CD14-positive monocyte (primary cell): ENCODE measurements at places on chromosomes 1 and 21. TPM values are rescaled to one million over a fixed set of nuclear protein-coding genes. Genes with fewer than 3 reads are reported as not detected.

KCNH1 gene
- polyA plus RNA-seq: not detected

OR2T33 gene
- polyA plus RNA-seq: not detected

AVPR1B gene
- not detected for polyA plus RNA-seq

LAD1 gene
- polyA plus RNA-seq: not detected

IVL gene
- polyA plus RNA-seq: not detected

GJA8 gene
- polyA plus RNA-seq: not detected

DNA sequence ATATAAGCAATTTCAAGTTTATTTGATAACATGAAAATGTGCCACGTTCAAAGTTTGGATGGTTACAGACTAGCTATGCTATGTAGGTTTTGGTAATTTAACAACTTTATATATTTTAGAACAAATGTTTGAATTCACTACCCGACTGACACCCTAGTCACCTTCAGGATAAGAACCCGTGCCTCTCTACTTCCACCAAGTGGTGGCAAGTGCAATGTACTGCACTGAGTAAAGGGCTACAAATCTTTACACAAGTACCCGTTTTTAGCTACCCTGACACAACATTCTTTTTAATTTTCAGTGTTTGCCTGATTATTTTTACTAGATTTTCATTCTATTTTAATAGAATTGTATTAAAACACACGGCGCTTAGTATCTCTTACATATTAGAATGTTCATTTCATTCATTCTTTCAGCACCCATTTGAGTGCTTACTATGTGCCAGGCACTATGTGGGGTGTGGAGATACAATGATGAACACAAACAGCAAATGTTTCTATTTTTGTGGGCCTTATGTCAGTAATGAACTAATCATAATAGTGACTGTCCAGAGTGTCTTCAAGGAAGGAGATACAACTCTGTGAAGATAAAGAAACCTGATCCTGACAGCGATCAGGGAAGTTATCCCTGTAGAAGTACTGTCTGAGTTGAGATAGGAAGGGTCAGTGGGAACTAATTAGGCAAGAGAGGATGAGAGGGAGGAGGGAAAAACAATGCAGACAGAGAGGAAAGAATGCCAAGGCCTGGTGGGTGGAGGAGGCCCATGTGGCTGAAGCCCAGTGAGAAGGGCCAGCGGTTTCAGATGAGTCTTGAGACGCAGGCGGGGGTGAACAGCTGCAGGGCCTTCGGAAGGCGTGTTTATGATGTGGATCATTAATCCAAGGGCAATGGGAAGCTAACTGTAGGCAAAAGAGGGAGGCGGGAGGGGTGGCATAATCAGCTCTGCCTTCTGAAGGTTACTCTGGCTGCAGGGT, 3.8 kb downstream of the LCA5L start:
- no peaks in the 10 kb centered on the region for H3K36me3 ChIP-seq
- H3K27me3 ChIP-seq: no peaks in the 10 kb centered on the region
- H3K4me1 ChIP-seq: peaks cover 18% of the 10 kb centered on the region
- no peak overlapping the region for H3K27ac ChIP-seq
- peak; percentile 44 for DNase-seq

DNA sequence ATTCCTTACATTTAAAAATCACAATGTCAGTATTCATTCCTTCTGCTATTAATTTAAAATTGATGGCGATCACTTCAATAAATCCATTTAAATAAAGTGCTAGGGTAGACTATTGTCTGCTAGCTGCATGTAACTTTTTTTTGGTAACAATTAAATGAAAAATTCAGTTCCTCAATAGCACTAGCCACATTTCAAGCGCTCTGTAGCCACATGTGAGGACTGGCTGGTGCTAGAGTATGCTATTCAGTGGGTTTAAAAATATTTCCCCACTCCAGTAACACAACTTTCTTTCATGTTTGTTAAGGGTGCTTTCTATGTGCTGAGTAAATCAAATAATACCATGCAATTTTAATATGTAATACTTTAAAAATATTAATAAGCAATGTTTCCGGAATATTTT, 108.2 kb downstream of the LTN1 start:
- H3K36me3 ChIP-seq: peaks cover 4% of the 10 kb centered on the region
- H3K4me1 ChIP-seq: peaks cover 14% of the 10 kb centered on the region
- peak overlapping the region; percentile 85 for H3K27ac ChIP-seq
- no peaks in the 10 kb centered on the region for H3K27me3 ChIP-seq

DNA sequence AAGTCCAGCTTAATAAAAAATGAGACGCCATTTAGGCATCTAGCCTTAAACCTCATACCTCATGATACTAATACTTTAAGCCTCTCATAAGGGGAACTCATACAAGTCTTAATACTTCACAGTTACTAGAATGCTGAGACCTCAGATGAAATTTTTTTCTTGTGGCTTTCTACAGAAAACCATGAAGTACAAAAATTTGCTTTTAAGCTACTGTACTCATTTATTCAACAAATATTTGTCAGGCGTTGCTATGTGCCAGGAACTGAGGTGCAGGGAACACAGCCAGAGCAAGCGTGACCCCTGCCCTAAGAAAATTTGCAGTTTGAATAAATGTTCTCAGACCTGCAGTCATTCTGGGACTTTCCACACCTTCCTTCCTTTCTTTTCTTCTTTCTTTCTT, 150.6 kb downstream of the MRPL39 start:
- no peak for DNase-seq
- H3K27me3 ChIP-seq: no peaks in the 10 kb centered on the region
- H3K4me1 ChIP-seq: peaks cover 9% of the 10 kb centered on the region

DNA sequence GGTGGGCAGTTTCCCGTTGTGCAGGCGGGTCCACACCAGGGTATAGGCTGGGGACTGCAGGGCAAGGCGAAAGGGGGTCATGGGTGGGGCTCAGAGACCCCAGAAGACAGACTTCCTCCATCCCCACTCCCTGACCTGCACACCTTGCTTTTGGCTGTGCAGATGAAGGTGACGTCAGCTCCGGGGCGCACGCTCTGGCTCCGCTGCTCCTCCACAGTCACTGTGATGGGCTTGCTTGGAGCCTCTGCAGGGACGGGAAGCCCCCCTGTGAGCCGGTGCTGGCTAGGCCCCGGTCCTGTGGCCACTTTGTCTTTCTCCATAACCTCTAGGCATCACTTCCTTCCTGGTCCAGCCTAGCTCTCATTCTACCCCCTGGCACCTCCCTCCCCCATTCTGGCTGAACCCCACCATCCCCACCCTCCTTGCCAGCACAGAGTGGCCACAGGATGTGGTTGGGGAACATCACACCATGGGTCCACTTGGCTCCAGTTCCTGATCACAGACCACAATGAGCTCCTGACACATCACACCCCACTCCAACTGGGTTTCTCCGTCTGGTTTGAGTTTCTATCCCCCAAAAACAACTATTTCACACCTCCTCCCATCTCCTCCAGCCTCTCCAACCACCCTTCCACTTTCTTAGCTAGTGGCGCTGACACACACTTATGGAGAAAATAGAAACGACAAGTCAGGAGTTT, 45.2 kb downstream of the LDLRAD2 start:
- no peak overlapping the region for H3K4me3 ChIP-seq
- peaks cover 17% of the 10 kb centered on the region for H3K4me1 ChIP-seq
- no peaks in the 10 kb centered on the region for H3K36me3 ChIP-seq
- H3K27ac ChIP-seq: no peak overlapping the region

GRCh38 chr1:183390561-183390960, 27.6 kb downstream of the NMNAT2 start:
- H3K27ac ChIP-seq: no peak overlapping the region
- no peaks in the 10 kb centered on the region for H3K36me3 ChIP-seq

GRCh38 chr1:94013367-94013878, 104.2 kb upstream of the GCLM start:
- H3K27ac ChIP-seq: no peak overlapping the region

GRCh38 chr1:75671708-75672107, 52.8 kb upstream of the ACADM start:
- DNase-seq: no peak
- H3K4me1 ChIP-seq: no peaks in the 10 kb centered on the region
- no peaks in the 10 kb centered on the region for H3K27me3 ChIP-seq
- H3K36me3 ChIP-seq: no peaks in the 10 kb centered on the region
- no peak overlapping the region for H3K27ac ChIP-seq

GRCh38 chr1:223007935-223008334, 135.1 kb downstream of the TLR5 start:
- no peaks in the 10 kb centered on the region for H3K36me3 ChIP-seq
- no peak overlapping the region for H3K27ac ChIP-seq
- no peaks in the 10 kb centered on the region for H3K27me3 ChIP-seq
- H3K4me3 ChIP-seq: no peak overlapping the region
- H3K4me1 ChIP-seq: no peaks in the 10 kb centered on the region

GRCh38 chr1:174764191-174764590, 235.6 kb upstream of the CACYBP start:
- H3K36me3 ChIP-seq: no peaks in the 10 kb centered on the region
- no peak for DNase-seq
- H3K27ac ChIP-seq: no peak overlapping the region
- H3K4me1 ChIP-seq: no peaks in the 10 kb centered on the region

DNA sequence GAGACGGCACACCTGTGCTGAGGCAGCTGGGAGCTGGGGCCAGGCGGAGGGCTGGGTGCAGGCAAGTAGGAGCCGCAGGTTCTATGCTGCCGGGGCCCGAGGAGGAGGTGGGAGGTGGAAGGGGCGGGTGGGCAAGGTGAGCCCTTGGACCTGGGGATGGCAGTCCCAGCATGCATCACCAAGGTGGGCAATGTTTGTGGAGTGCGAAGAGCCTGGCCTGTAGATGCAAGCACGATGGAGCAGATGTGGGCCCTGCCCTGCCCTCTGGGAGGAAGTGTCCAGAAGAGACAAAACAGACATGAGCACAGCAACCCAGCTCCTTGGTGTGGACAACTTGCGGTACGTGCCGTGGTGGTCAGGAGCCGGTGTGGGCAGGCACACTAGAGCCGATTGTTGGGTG, 28.3 kb upstream of the AJAP1 start:
- no peaks in the 10 kb centered on the region for H3K27me3 ChIP-seq
- no peak overlapping the region for H3K4me3 ChIP-seq
- H3K4me1 ChIP-seq: no peaks in the 10 kb centered on the region

GRCh38 chr1:28112388-28113241, 24.2 kb upstream of the EYA3 start:
- peak; percentile 99 for DNase-seq
- H3K4me1 ChIP-seq: peaks cover 86% of the 10 kb centered on the region
- H3K4me3 ChIP-seq: no peak overlapping the region
- H3K27ac ChIP-seq: peak overlapping the region; percentile 87
- H3K36me3 ChIP-seq: no peaks in the 10 kb centered on the region
- no peaks in the 10 kb centered on the region for H3K27me3 ChIP-seq

GRCh38 chr21:31366825-31367224, 22.8 kb upstream of the TIAM1 start:
- peaks cover 9% of the 10 kb centered on the region for H3K4me1 ChIP-seq
- no peaks in the 10 kb centered on the region for H3K36me3 ChIP-seq
- no peak for DNase-seq

DNA sequence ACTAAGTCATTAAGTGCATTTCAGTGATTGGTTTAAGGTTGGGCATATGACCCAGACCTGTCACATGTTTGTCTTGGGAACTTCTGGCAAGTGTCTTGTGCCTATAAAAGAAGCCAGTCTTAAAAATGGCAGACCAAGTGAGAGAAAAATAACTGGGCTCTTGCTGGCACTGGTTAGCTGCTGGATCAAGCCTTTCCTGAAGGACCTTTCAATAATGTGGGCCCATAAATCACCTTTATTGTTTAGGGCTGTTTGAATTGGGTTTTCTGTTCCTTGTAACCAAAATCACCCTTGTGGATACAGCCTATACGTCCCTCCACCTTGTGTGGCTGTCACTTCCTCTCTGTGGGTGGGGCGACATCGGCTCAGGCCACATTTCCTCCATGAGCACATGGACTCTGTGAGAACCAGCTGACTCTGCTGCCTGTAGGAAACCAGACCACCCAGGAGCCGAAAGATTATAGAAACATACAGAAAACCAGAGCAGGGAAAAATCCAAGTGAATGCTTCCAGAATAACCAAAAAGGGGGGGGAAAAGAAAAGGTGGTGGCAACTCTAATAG, 25.6 kb upstream of the WNT4 start:
- no peaks in the 10 kb centered on the region for H3K36me3 ChIP-seq
- no peaks in the 10 kb centered on the region for H3K27me3 ChIP-seq
- no peaks in the 10 kb centered on the region for H3K4me1 ChIP-seq
- H3K4me3 ChIP-seq: no peak overlapping the region
- DNase-seq: no peak

DNA sequence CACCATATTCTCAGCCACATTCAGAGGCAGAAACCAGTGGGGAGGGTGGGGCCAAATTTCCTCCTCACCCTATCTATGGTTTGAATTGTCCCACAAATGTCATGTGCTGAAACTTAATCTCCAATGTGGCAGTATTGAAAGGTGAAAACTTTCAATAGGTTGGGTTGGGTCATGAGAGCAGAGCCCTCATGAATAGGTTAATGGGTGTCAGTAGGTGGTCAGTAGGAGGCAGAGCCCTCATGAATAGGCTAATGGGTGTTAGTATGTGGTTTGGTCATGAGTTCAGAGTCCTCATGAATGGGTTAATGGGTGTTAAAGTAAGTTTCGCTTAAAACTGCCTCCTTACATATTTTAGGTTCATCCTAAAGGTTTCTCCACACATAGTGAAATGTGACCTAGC, 170.0 kb downstream of the FCRL5 start:
- no peaks in the 10 kb centered on the region for H3K27me3 ChIP-seq
- no peak for DNase-seq
- no peak overlapping the region for H3K4me3 ChIP-seq
- H3K4me1 ChIP-seq: peaks cover 3% of the 10 kb centered on the region
- H3K27ac ChIP-seq: no peak overlapping the region
- no peaks in the 10 kb centered on the region for H3K36me3 ChIP-seq

- no peaks in the 10 kb centered on the region for H3K4me1 ChIP-seq
- no peak overlapping the region for H3K4me3 ChIP-seq
- DNase-seq: no peak
- H3K27me3 ChIP-seq: peaks cover 2% of the 10 kb centered on the region
- H3K36me3 ChIP-seq: no peaks in the 10 kb centered on the region
- no peak overlapping the region for H3K27ac ChIP-seq
These were observed 23.1 kb upstream of the IFNLR1 start for GRCh38 chr1:24210195-24210627.

- H3K27ac ChIP-seq: no peak overlapping the region
- DNase-seq: peak; percentile 30
- H3K36me3 ChIP-seq: peaks cover 21% of the 10 kb centered on the region
- H3K4me3 ChIP-seq: no peak overlapping the region
- H3K27me3 ChIP-seq: no peaks in the 10 kb centered on the region
- H3K4me1 ChIP-seq: peaks cover 17% of the 10 kb centered on the region
These were observed 186.3 kb downstream of the VPS13D start for GRCh38 chr1:12416101-12416500.

DNA sequence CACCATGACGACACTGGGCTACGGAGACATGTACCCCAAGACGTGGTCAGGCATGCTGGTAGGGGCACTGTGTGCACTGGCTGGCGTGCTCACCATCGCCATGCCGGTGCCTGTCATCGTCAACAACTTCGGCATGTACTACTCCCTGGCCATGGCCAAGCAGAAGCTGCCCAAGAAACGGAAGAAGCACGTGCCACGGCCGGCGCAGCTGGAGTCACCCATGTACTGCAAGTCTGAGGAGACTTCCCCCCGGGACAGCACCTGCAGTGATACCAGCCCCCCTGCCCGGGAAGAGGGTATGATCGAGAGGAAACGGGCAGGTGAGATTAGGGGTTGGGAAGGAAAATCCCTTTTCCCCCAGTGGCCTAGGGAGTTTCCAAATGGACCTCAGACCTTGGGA, 13.5 kb downstream of the KCNC4 start:
- no peak overlapping the region for H3K27ac ChIP-seq
- no peaks in the 10 kb centered on the region for H3K4me1 ChIP-seq
- no peaks in the 10 kb centered on the region for H3K27me3 ChIP-seq
- no peak overlapping the region for H3K4me3 ChIP-seq
- DNase-seq: no peak
